ENCODE measurements at places on chromosomes 11 and 22.

- no peak for DNase-seq
These were observed 10.6 kb downstream of the NCAM1 start for GRCh38 chr11:112971827-112972226.

GRCh38 chr11:30487200-30487898 is 98.8 kb downstream of the MPPED2 start:
- DNase-seq = no peak

DNA sequence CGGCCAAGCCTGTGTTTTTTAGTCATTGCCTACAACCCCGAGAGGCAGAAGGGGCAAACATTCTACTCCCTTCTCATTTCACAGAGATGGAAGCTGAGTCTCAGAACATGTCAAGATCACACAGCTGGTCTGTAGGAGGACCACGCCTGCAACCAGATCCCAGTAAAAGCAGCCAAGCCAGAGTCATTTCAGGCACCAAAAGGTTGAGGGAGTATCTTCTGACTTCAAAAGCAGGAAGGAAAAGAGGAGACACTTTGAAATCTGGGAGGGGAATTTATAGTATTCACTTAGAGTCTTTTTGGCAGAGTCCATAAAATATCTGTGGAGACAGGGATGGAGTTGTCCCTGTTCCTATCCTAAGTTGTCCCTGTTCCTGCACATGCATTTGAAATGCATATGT is 17.9 kb upstream of the ZDHHC13 start:
- no peak for DNase-seq

DNA sequence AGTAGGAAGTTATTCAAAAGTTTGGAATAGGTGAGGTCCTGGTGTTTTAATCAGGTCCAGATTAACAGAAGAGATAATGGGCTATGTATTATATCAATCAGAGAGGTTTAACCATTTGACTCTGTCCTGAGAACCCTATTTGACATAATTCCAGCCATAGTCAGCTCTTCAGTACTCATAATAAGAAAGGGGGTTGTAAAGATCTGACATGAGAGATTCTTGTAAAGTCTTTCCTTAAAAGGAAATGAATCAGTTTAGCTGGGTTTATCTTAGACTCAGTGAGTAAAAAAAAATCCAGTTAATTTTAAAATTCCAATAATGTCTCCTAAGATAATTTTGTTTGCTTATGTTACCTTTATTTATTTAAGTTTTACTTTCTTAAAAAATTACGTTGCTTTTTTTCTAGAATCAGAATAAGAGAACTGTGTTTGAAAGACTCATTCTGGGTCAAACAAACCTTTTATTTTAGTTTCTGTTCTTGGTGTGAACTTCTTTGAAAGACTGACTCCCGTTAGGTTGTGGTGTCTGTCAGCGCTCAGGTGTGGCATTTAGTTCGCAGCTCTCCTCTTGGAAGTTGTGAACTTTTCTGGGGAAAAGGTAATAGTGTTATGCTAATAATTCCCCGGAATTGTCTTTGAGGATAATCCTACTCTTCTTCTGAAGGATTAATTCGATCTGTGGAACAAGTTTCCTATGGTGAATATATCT is 20.5 kb downstream of the NUCB2 start:
- DNase-seq = no peak

DNA sequence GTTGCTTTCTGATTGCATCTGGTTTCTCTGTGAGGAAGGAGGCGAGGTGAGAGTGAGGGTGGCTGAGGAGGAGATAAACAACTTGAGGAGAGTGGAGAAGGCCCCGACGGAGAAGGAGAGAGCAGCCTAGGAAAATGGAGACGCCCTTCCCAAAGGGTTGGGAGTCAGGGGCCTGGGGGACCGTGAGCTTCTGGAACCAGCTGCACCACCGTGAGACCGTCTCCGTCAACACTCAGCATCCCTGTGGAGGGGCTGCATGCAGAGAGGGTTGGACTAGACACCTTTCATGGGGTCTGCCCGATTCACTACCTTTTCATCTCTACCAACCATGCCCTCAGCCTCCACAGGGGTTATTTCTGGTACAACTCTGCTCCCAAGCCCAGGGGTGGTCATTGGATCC is 13.3 kb upstream of the KMT5B start:
- DNase-seq = no peak
